ENCODE measurements at places on chromosomes 3 and 15.

DNA sequence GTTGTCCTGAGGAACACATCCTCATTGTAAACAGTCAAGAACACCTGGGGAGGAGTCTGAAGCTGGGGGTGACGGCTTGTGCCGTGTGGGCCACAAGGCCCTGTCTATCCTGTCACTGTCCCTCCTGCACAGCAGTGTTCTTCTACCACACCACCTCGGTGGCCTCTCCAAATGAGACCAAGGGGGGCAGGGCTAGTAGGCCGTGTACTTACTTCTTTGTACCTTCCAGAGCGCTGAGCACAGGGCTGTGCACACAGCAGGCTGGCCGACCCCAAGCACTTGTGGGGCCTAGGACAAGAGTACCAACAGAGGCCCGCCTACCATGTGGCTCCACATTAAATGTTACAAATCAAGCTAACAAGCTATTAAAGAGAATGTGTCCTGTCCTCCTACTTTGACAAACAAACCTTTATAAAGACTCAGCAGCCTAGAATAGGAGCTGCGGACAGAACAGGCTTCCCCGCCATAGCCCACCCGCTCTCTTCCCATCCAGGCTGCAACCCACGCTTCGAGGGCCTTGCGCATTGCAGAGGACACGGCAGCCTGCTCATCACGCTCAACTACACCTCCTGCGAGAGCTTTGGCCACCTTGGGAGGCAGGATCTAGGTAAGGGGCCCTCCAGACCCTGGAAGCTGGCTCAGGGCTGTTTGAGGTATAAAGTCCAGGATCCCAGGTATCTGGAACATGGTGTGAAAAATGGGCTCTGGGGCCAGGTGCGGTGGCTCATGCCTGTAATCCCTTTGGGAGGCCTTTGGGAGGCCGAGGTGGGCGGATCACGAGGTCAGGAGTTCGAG lies 30.5 kb downstream of the MELTF start:
- DNase-seq, result no peak

GRCh38 chr3:137771401-137772213 lies 7.5 kb downstream of the SOX14 start:
- DNase-seq, result no peak

DNA sequence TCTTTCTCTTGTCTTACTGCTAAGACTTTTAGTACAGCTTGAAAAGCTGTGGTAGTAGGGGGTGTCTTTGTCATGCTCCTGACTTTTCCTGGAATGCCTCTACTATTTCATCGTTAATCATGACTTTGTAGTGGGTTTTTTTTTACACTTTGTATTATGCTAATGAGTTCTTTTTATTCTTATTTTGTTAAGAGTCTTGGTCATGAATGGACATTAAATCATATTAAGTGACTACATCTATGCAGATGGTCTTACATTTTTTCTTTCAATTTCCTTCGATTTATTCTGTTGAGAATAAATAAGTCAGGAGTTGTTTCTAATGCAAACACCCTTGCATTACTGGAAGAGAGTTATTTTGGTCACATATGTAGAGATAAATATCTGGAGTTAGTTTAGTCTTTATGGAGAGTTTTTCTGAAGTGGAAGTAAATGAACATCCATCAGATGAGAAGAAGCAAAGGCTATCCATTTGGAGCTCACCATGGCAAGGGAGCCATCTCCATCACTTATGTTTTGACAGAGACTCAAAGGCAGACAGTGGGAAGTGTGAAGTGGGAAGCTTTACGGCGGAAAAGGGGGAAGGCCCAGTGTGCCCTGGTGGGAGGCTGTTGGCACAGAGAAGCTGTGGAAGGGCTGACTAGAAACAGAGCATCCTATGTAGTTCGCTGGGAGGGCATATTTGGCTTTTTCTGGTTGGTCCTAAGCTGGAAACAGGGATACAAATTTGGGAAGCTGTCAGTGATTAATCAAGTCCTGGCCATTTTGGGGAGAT lies 73.1 kb upstream of the PRR23E start:
- no peak for DNase-seq

DNA sequence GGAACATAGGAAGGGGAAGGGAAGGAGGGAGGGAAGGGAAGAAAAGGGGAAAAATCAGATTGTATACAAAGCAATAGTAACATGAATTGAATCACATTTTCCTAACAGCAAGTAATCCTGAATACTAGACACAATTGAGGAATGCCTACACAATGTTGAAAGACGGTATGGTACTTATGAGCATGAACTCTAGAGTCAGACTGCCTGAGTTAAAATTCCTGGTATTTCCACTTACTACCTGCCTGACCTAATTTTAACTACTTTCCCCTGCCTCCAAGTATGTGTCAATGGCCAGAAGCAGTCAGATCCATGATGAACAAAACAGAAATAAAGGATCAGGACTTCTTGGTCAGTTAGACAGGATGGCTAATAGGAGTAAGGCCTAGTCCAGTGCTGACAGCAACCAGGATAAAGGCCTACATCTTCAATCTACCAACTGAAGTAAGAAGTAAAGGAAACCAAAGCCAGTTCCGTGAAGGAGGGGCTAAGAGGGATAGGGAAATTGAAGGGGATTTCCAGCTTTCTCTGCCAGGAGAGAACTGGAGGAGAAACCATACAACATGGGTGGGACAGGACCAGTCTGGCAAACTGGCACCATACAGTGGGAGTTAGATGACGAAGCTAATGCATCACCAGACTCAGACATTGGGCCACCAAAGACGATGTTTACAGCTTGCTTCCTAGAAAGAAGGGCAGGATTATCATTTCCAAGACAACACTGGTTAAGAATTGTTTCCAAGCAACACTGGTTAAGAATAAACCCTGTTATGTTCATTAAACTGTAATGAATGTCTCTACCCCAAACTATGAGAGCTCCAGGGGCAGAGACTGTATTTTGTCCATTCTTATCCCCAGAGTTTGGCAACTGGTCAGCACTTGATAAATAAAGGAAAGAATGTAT lies 151.6 kb upstream of the UBE2E2 start:
- no peak for DNase-seq

GRCh38 chr3:155712008-155712407 lies 32.9 kb downstream of the PLCH1 start:
- DNase-seq, result no peak

All from CD4-positive, alpha-beta T cell treated with Interleukin-1 beta for 1 hour (primary cell).